Amygdala (tissue), 56 donors: ENCODE measurements at places on chromosomes 2 and 18.
A peak's percentile ranks its signal among the peaks of the same experiment; 100 is the strongest.

GRCh38 chr2:74099271-74099670, 48.4 kb downstream of the BOLA3 start:
- no peak for DNase-seq

DNA sequence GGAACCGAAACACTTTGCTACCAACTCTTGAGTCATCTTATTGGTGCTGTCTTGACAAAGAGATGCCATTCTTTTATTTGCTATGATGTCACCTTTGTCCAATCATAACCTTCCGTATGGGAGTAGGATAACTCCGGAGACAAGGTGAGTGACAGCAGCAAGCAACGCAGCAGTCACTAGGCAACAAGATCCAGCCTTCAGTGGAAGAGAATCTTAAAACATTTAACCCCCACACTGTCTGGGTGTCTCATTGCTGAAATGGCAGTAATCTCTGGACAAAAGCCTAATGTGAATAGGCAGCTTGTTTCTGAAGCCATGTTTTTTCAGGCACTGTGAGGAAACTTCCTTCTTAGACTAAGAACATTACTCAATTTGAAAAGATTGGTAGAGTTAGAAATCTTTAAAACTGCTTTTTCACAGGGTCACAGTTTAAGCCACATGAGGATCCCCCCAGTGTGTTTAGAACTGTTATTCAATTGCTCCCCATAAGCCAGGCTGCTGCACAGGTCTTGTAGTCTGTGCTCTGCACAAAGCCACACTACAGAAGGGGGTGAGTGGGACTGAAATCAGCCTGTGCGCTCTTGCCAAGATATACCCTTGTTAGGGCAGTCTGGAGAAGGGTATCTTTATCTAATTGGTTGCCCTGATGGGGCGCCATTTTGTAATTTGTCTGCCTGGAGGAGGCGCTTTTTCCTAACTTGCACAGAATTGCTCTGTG, 131.5 kb upstream of the STON1 start:
- DNase-seq: peak; percentile 37

DNA sequence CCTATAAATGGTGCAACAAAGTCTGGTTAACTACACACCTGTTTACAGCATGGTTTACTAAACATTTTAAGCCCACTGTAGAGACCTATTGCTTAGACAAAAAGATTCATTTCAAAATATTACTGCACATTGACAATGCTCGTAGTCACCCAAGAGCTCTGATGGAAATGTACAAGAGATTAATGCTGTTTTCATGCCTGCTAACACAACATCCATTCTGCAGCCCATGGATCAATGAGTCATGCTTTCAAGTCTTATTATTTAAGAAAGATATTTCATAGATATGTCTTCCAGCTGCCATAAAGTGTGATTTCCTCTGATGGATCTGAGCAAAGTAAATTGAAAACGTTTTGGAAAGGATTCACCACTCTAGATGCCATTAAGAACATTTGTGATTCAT, 781.1 kb downstream of the MBD2 start:
- DNase-seq: no peak

DNA sequence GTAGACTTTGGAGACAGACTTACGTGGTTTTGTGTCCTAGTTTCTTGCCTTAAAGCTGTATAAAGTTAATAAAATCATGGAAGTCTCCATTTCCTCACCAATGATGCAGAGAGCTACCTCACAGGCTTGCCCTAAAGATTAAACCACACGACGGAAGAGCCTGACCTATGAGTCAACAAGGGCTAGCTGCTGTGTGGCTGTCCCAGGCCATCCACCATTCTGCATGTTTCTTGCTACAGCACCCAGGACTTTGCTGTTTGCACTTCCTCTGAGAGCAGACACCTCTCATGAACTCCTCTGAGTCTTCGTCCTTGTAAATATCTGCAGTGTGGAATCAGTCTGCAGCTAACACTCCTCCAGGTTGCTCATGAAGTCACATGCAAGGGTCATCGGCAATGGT, 160.0 kb upstream of the TRIB2 start:
- no peak for DNase-seq

- no peak for DNase-seq
Observed at GRCh38 chr2:56211048-56211447, 27.3 kb downstream of the CCDC85A start.

GRCh38 chr2:195368249-195369217, 288.5 kb upstream of the SLC39A10 start:
- DNase-seq: no peak
